Dermis blood vessel endothelial cell (primary cell): ENCODE measurements at places on chromosomes 5 and 9. TPM values are rescaled to one million over a fixed set of nuclear protein-coding genes. Genes with fewer than 3 reads are reported as not detected.

DNA sequence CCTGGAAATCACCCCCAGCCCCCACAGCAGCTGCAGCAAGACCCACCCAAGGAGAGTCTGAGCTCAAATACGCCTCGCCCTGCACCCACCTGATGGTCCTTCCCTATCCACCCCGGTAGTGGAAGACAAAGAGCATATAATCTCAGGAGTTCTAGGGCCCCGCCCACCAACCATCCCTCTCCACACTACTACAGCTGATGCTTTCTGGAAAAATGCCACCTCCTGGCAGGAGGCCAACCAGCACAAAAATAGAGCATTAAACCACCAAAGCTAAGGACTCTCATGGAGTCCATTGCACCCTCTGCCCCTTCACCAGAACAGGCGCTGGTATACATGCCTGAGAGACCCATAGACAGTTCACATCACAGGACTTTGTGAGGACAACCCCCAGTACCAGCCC lies 22.5 kb upstream of the NIPSNAP3A start:
- no peak for DNase-seq

DNA sequence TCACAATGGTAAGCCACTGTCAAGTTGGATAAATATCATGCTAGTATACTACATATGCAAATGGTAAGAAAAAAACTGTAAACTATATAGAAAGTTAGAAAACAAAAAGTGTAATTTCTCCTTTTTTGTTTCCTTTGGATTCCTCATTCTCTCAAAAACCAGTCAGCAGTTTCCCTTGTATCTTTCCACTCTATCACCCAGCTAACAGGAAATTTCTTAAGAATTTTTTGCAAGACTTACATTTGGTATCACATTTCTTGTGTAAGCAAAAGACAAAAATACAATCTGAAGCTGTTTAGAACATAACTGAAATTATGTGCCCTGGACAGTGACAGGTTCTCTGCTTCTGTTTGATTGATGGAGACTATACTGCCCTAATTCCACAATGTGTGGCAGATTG lies 25.2 kb upstream of the MSH3 start:
- DNase-seq = no peak

STPG3 gene
- total RNA-seq = 0.34 TPM in 1 of 2 replicates, not detected in the other

GRCh38 chr5:151363673-151364072 lies 16.3 kb upstream of the SLC36A2 start:
- DNase-seq = no peak
